ENCODE measurements at places on chromosomes 12 and 14.

GRCh38 chr14:87111126-87111525 is 881.9 kb downstream of the GALC start:
- DNase-seq = no peak

- no peak for DNase-seq
Observed at GRCh38 chr12:98296462-98297079, 218.8 kb upstream of the TMPO start.

- DNase-seq = no peak
Observed at GRCh38 chr12:91732086-91732485, 413.6 kb downstream of the BTG1 start.

- no peak for DNase-seq
Observed at GRCh38 chr12:18643681-18644080, 94.1 kb downstream of the PLCZ1 start.

- no peak for DNase-seq
Observed at GRCh38 chr12:91609283-91609682, 426.7 kb upstream of the DCN start.

GRCh38 chr12:99769396-99769980 is 121.9 kb downstream of the GARIN6 start:
- no peak for DNase-seq

- no peak for DNase-seq
Observed at GRCh38 chr12:81365284-81365683, 287.4 kb downstream of the ACSS3 start.

- DNase-seq = no peak
Observed at GRCh38 chr12:49537752-49538509, 899 bp upstream of the KCNH3 start.

DNA sequence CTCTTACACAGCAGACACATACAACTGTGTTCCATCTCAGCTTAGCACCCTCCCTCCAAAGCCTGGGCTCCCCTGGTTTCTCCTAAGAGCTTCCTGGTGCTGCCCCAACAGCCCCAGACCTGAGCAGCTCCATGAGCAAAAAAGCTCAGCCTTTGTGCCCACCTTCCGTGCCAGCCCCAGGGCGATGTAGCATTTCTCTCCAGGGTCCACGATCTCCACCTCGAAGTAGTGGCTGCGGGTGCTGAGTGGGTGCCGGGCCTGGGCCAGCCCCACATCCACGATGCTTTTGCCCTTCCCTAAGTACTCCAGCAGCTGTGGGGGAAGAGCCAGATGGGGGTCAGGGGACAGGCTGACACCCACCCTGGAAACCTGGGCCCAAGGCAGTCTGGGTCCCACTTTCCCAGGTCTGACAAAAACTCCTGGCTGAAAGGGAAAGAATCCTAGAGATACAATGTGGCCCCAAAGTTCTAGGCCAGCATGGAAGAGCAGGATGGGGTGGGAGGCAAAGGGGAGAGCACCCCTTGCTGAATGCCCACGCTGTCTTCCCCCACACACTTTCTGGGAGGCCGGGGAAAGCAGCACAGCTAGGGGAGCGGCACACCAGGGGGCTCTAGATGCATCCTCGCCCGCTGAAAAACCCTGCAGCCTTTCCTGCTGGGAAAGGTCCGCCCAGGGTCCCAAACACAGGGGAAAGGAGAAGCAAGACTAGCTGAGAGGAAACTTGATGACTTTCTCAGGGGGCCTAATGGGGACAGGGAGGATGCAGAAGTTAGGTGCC is 11.0 kb downstream of the SPRYD3 start:
- DNase-seq = peak; percentile 55

DNA sequence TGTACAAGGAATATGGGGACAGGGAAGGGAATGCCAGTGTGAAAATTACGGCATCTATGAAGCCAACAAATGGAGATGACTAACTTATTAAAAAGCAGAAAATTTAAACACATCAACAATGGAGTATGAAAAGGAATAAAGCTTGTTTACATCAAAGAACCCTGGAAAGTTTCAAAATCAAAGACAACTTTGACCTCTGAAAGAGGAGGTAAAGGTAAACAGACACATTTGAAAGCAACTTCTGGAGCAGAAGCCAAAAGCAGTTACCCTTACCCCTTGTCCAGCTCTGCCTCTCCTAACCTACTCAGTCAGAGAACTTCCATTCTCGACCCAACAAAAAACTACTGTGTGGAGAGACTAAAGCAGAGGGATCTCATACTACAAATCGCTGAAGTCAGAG is 184.3 kb downstream of the DUSP6 start:
- no peak for DNase-seq

GRCh38 chr12:19154686-19155085 is 25.2 kb downstream of the PLEKHA5 start:
- DNase-seq = no peak

DNA sequence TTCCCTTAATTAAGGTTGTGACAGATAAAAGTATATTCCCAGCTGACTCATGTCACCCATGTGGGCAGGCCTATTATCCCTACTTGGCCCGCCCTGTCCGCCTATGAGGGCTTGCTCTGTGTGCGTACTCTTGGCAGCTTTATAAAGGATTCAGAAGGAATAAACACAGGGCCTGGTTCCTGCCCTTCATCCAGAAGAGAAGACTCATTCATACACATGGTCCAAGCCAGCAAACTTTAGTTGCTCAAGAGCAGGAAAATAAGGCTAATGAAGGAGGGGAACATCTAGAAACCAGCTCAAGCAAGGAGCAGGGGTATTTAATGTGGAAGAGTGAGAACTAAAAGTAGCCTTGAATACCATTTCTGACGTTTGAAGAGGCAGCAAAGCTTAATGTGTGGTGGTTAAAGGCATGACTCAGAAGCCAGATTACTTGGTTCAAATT is 141.9 kb downstream of the CRADD start:
- peak; percentile 85 for DNase-seq
